CD4-positive, alpha-beta memory T cell (primary cell): ENCODE measurements at places on chromosomes 1 and 21. TPM values are rescaled to one million over a fixed set of nuclear protein-coding genes. Genes with fewer than 3 reads are reported as not detected.

- no peaks in the 10 kb centered on the region for H3K27me3 ChIP-seq
- H3K27ac ChIP-seq = no peak overlapping the region
- H3K4me3 ChIP-seq = no peak overlapping the region
- H3K36me3 ChIP-seq = no peaks in the 10 kb centered on the region
Measured at GRCh38 chr1:241738284-241739078, 86.4 kb downstream of the WDR64 start.

GRCh38 chr1:11027316-11027715 lies 14.9 kb downstream of the TARDBP start:
- DNase-seq = no peak
- peaks cover 25% of the 10 kb centered on the region for H3K36me3 ChIP-seq
- H3K27ac ChIP-seq = no peak overlapping the region
- no peaks in the 10 kb centered on the region for H3K27me3 ChIP-seq
- H3K4me1 ChIP-seq = no peaks in the 10 kb centered on the region

Gene ARMH1
- total RNA-seq = 74.5 TPM

DNA sequence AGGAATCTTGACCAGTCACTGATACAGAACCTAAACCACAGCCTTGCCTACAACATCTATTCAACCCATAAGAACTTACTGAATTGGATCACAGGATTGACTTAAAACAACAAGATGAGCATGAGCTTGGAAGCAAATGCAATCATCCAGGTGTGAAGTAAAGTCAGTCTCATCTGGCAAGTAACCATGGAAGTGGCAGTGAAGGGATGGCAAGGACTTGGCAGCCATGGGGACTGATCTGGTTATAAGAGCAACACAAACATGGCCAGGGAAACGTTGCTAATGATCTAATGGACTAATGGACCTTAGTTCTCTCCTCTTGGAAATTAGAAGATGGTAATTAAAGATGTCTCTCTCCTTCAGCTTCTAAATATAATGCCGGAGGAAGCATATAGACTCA lies 133.1 kb downstream of the VAV3 start:
- H3K4me3 ChIP-seq = no peak overlapping the region
- no peaks in the 10 kb centered on the region for H3K27me3 ChIP-seq
- no peak for DNase-seq
- no peaks in the 10 kb centered on the region for H3K36me3 ChIP-seq
